ENCODE measurements at places on chromosomes 11 and 22.
A peak's percentile ranks its signal among the peaks of the same experiment; 100 is the strongest.

DNA sequence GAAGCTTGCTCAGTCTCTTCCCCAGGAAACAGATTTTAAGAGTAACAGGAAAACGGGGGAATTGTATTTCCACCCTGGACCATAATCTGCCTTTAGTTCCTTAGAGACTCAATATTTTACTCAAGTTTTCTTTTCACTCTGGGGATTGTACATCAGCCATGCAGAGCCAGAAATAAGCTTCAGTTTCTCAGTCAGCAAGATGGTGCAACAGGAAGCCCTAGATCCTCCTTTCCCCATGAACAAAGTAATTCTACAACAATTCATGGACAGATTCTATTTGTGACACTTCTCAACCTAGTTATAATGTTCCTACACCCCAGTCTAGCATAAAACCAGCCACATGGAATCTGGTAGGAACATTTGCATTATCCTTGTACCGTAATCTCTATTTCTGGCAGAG is 24.7 kb downstream of the OR8B2 start:
- no peak for DNase-seq

DNA sequence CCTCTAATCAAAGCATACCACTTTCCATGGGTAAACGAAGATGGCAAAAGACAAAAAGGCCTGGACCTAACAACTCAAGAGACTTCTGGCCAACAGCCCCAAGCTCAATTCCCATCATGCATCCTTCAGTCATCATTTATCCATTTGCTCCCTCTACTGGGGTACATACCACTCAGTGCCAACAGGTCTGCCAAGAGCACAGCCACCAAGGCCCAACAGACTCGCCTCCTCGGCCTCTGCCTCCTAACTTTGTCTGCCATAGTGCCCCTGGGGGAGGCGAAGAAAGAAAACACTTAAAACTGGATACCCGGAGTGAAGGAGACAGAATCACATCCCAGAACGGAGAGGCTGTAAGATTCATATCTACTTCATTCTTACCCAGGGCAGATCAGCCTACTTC is 1.1 kb downstream of the HYOU1 start:
- DNase-seq, result peak; percentile 68

GRCh38 chr11:76005756-76006155 is 190.7 kb downstream of the UVRAG start:
- DNase-seq, result no peak

- DNase-seq, result no peak
Observed at GRCh38 chr11:37442576-37442975, 844.5 kb upstream of the RAG2 start.

- DNase-seq, result no peak
Observed at GRCh38 chr11:111124724-111125123, 120.8 kb upstream of the POU2AF2 start.

Measured in 8988T (cell line).